ENCODE measurements at places on chromosomes 6 and 20.

DNA sequence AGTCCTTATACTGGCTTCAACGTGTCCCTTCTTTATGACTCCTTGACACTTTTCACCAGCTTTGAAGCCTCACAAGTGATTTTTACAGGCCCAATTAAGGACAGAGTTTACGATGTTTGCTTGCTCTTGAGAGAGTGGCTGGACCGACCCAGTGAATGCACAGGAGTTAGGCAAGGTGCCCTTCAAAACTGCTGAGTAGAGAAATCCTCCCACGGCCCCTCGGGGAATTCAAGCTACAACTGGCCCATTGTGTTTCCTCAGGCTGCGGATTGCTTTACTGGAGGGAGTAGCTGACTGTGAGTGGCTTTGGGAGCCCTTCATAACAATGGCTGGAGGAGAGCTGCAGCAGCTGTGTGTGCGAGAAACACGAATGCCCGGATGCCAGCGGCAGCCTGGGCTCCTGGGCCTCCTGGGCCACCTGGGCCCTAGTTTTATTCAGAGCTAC lies 50.0 kb downstream of the SGK1 start:
- no peak for DNase-seq

DNA sequence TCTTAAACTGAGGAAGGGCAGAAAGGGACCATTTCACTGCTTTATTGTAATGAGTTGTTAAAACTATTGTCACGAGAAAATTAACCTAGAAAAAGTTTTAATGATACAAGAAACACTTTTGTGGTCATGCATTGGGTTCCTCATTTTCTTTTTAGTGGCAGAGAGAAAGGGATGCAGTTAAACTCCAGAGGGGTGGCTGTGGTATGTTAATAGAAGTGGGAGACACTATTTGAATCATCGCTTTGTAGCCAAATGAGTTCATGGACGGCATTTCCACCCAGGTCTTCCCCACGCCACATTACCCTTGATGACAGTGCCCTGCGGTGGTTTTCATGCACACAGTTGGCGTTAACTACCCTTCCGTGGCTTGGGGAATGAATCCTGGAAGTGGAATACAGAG lies 235.6 kb downstream of the PLCB1 start:
- no peak for DNase-seq

GRCh38 chr6:102619585-102619984 lies 1226.1 kb downstream of the GRIK2 start:
- DNase-seq = no peak

GRCh38 chr6:163262080-163262479 lies 152.4 kb upstream of the QKI start:
- no peak for DNase-seq

GRCh38 chr6:3438190-3439167 lies 18.4 kb downstream of the SLC22A23 start:
- DNase-seq = no peak

DNA sequence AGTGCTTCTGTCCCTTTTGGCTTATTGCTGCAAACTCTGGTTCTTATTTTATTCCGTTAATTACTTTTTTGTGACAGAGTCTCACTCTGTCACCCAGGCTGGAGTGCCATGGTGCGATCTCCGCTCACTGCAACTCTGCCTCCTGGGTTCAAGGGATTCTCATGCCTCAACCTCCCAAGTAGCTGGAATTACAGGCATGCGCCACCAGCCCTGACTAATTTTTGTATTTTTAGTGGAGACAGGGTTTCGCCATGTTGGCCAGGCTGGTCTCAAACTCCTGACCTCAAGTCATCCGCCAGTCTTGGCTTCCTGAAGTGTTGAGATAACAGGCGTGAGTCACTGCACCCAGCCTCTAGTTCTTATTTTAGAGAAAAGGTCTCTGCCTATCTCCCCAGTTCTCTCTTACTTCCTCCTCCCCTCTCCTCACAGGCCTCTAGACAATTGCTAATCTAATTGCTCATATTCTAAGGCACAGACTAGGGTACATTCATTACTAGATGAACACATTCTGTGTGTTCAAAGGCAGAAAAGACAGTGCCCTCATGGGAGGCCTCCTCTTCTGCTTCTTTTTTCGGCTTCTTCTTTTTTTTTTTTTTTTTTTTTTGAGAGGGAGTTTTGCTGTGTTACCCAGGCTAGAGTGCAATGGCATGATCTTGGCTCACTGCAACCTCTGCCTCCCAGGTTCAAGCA lies 27.0 kb downstream of the EDEM2 start:
- no peak for DNase-seq

GRCh38 chr6:75483136-75483952 lies 10.3 kb downstream of the FILIP1 start:
- DNase-seq = no peak

GRCh38 chr6:166615059-166615770 lies 11.8 kb downstream of the RPS6KA2 start:
- DNase-seq = no peak

DNA sequence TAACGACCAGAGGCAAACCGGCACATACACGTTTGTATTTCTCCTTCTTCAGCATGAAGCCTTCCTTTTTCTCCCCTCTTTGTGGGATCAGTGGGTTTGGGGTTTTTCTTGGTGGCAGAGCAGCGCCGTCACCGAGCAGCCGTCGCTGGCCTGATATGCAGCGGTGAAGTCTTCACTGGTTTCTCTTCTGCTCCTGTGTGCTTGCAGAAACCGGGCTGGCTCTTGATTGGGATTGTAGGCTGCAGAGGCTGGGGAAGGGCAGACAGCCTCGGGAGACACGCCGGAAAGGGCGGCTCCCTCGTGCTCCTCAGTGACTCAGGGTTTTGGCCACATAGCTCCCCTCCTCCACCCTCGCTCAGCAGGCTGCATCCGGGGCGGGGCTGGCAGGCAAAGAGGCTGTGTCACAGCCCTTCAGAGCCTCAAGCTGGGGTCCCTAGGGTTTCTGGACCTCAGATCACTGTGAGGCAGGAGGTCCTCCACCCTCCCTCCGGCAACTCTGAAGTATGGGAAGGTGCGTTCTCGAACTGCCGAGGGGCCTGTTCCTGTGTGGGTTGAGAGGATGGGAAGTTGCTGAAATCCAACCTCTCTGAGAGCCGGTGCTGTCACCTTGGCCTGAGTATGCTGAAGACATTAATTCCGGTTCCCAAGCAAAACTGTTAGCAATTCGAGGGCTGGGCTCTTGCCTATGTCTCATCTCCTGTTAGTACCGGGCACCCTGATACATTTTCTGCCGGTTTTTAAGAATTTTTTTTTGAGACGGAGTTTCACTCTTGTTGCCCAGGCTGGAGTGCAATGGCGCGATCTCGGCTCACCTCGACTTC lies 24.2 kb downstream of the NQO2 start:
- DNase-seq = peak; percentile 82

- no peak for DNase-seq
These were observed 289.1 kb downstream of the TAF4 start for GRCh38 chr20:61776491-61777075.

DNA sequence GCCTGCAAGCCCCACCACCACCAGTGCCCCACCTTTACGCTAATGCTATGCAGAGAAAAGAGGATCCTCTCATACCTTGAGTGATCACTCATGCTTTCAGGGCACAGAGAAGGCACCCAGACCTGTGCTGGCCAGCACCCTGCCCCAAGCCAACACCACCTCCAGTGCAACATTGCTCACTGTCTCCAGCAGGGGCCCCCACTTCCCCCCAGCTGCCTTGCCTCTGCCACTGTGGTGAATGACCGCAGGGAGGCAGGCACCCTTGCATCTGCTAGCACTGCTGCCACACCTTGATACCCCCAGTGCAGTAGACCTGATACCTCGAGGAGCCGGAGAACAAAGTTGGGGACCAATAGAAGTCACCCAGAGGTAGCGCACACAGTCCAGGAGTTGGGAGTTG lies 139.2 kb upstream of the PLN start:
- DNase-seq = no peak

- DNase-seq = no peak
These were observed 5.5 kb downstream of the BMP7 start for GRCh38 chr20:57260934-57261333.

- no peak for DNase-seq
These were observed 93.3 kb upstream of the SIRPA start for GRCh38 chr20:1801929-1802306.

- no peak for DNase-seq
These were observed 354.1 kb upstream of the ARID1B start for GRCh38 chr6:156423075-156423474.

GRCh38 chr6:116764961-116765841 lies at the start of gene FAM162B:
Gene FAM162B (minus strand): TSS chr6:116765719. CDS start chr6:116765576, 143 bp downstream.
- DNase-seq = no peak

GRCh38 chr6:62344850-62345249 lies 58.8 kb upstream of the KHDRBS2 start:
- no peak for DNase-seq

DNA sequence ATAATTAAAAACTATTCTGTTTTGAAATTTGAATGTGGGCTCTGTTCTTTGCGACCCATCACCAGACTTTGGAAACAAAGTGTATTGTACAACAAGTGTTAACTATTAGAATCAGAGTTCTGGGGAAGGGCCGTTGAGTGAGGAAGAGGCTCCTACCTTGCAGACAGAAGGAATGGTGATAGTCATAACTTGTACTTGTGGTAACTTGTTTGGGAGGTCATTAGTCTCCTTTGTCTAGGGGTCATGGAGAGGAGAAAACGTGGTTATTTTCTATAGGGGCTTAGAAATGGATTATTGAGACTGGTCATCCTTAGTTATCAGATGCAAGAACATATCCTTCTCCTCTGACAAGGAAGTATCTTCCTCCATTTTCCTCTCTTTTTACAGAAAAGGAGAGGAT lies 174.8 kb downstream of the BMP2 start:
- no peak for DNase-seq

DNA sequence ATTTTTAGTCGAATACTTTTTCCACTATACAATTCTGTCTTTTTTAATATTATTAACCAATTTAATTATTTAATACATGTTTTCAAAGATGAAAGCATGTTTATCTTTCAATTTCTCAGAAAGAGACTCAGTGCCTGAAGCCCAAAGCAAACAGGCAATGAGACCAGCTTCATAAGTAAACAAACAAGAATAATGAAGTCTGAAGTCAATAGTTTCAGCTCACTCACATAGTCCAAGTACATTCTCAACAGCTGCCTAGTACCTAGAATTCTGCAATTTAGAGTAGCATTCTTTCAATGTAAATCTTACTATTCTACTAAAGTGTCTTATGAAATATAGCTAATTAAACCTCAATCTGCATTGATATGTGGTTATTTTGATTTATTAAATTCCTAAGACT lies 626.5 kb upstream of the NRSN1 start:
- no peak for DNase-seq

- DNase-seq = no peak
These were observed at the start of gene GDAP1L1 for GRCh38 chr20:44247131-44247571. Gene GDAP1L1 (plus strand): TSS chr20:44247308. CDS start chr20:44247335, 27 bp downstream.

GRCh38 chr6:54308289-54308985 lies at the start of gene TINAG:
Gene TINAG (plus strand): TSS chr6:54308441. CDS start chr6:54308551, 110 bp downstream.
- DNase-seq = no peak

DNA sequence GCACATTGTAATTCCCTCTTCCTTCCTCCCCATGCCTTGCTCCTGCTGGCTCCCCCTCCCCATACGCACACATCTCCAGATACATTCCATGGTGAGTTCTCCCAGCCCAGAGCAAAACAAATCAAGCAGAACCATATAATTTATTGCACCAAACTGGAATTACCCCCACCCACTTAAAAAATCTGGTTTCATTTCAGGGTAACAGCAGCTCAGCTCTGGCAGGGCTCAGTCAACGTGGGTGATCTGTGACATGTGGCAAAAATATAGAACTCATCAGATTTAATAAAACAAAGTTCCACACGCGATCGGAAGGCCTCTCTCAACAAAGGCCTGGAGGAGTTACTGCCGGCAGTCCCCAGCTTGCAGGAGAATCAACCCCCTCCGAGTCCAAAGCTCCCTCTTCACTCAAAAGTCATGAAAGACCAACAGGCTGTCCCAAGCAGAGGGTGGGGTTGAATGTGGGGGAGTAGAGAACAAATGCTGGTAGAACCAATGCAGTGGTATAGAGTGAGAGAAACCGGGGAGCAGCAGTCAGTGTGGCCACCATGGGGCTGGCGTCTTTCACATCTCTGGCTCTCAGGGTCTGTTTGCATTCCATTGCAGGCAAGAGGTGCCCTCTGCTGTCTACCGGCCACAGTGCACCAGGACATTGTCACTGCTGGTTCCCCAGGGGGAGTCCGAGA lies 323.3 kb upstream of the NT5E start:
- DNase-seq = no peak

DNA sequence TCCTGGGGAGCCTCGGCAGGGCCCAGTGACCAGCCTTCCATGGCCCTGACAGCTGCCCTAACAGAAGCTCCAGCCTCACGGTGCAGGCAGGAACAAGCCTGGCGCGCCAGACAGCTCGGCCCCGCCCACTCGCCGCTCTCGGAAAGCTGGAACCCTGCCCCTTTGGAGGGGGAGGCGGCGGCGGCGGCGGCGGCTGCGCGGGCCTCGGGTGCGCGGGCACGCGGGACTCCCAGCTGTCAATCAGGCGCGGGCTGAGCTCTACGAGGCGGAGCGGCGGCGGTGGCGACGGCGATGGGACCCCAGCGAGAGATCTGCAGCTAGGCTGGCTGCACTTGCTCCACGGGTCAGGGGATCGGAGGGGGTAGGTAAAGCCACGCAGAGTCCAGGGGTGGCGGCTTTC lies at the start of gene NRSN1:
Gene NRSN1 (plus strand): TSS at position 236 of the 400 bp plus-strand sequence. CDS start 8,113 bp downstream, outside the sequence.
- DNase-seq = no peak

DNA sequence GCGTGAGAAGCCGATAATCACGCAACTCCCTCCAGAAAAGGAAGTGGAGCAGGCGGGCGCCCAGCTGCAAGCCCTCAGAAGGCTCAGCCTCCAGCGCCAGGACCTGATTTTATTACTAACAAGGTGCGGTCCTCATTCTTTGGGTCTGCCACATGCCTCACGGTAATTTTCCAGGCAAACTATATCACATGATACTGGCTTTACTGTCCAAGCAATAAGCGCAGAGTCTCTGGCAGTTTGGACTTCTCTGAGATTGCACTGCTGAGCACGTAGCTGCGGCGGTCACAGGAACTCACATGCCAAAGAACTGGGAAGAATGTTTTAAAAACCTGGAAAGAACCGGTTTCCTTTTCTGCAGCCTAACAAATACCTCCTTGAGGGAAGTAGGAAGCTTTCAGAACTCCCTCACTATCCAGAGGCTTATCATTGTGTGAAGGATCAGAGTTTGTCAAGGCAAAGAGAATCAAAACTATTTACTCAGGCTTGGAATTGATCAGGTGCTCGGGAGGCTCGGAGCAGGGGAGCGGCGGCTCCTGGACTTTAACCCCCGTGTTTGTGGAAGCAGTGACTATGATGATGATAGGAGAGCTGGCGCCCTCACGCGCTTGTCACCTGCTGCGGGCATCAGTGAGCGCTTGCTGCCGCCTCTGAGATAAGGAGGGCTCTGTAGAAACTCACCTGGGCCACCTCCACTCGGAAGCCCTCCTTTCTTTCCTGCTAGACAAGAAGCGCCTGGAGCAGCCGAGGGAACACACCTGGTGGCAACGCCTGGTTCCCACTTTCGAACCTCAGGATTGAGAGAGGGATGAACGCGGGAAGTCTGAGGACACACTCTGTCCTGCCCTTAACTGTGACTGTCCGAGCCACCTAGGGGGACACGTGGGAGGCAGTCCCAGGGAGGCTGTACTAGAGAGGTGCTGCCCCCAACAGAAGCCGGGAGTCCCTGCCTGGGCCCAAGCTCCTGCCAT lies 27.2 kb upstream of the SYNJ2 start:
- DNase-seq = no peak
